ENCODE measurements at places on chromosomes 7 and 10. TPM values are rescaled to one million over a fixed set of nuclear protein-coding genes. Genes with fewer than 3 reads are reported as not detected.

ENTPD1 gene
- not detected for total RNA-seq

CYP3A7 gene
- not detected for total RNA-seq

LIPF gene
- total RNA-seq = not detected

MNX1 gene
- total RNA-seq = not detected

ZNF503 gene
- 17.6 TPM for total RNA-seq

TMEM184A gene
- total RNA-seq = 0.39 TPM

POLR2J gene
- total RNA-seq = 44.4 TPM

DNAJB12 gene
- total RNA-seq = 17.3 TPM

CYP2C19 gene
- not detected for total RNA-seq

SEMA3D gene
- total RNA-seq = 0.04 TPM

LIPM gene
- total RNA-seq = not detected

ACTL6B gene
- not detected for total RNA-seq

FUOM gene
- 17.5 TPM for total RNA-seq

TEX36 gene
- not detected for total RNA-seq

ZNF117 gene
- total RNA-seq = 0.15 TPM

ADARB2 gene
- not detected for total RNA-seq

WNT8B gene
- not detected for total RNA-seq

DYDC2 gene
- 0.08 TPM for total RNA-seq
